ENCODE measurements at places on chromosomes 6 and 20.

GRCh38 chr6:71982389-71982788, 96.0 kb downstream of the RIMS1 start:
- DNase-seq = no peak

GRCh38 chr6:150922137-150922536, 56.6 kb downstream of the MTHFD1L start:
- no peak for DNase-seq

- DNase-seq = peak; percentile 69
Measured at GRCh38 chr6:167141667-167142432, 15.9 kb downstream of the GPR31 start.

DNA sequence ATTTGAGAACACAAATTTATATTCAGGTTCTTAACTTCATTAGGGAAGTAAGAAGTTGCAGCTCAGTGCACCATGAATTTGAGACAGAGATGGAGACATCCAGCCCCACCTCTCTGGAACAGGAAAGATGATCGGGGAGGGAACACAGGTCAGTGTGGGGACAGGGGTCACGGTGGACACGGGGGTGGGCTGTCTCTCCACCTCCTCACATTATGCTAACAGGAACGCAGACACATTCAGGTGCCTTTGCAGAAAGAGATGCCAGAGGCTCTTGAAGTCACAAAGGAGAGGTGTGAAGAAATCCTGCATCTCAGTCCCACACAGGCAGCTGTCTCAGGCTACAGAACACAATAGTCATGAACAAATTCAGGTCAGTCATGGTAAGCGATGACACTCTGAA, 3.1 kb downstream of the HLA-C start:
- DNase-seq = no peak

- no peak for DNase-seq
Measured at GRCh38 chr20:16760431-16761304, 12.5 kb downstream of the OTOR start.

DNA sequence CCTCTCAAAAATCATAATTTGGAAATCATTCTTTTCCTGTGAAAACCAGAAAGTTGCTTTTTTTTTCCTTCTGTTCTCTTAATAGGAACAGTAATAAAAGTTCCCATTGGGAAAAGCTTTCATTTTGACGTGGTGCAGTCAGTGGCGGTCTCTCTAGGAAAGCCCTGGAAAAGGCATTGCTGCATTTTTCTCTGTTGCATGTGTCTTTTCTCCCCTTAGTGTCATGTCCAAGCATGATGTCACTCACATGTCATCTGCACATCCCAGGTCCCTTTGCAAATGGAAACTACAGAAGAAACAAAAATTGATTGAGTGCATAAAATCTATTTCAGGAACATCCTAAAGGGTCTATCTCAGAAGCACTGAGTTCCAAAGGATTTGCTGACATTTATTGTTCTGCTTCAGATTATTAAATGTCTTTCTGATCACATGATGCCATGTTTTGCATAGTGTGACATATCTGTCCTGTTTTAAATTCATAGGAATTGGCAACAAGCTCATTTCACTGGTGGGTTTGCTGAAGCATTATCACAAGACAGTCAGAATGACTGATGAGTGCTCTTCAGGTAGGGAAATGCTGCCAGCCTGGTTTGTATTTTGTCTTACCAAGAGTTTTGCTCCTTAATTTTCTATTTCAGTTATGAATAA, 208.7 kb downstream of the SOX4 start:
- DNase-seq = no peak

DNA sequence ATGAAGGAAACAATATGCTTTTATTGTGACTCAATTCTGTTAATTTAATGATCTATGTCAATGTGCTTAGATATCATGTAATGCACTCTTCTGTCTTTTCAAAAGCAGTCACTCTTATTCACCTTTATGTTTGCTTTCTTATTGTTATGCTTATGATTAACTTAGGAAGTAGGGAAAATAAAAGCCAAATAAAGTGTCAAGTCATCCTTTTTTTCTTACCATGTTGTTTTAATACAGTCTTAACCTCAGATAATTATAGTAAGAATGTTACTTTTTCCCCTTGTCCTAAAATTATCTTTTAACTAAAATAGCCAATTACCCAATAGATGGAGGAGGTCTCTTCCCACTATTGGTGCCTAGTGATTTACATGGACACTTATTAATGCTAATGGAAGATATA, 72.6 kb downstream of the TFAP2B start:
- DNase-seq = no peak

DNA sequence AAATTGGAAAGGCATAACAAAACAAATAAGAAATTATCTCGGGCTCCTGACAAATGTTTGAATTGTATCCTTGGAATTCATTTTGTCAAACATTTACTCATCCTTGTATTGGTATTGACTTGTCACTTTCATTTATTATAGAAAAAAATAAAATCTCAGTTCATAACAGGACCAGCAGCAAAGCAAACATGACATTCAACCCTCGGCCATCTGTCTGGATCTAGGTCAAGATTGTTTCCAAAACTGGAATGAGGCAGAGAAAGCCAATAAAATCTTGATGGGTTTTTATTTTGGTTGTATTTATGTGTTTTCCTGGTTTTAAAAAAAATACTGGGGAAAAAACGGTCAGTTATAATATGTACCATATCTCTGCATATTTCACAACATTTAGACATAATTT, 42.9 kb upstream of the FABP7 start:
- DNase-seq = no peak

- DNase-seq = no peak
Measured at GRCh38 chr6:610882-611281, 46.0 kb downstream of the HUS1B start.

DNA sequence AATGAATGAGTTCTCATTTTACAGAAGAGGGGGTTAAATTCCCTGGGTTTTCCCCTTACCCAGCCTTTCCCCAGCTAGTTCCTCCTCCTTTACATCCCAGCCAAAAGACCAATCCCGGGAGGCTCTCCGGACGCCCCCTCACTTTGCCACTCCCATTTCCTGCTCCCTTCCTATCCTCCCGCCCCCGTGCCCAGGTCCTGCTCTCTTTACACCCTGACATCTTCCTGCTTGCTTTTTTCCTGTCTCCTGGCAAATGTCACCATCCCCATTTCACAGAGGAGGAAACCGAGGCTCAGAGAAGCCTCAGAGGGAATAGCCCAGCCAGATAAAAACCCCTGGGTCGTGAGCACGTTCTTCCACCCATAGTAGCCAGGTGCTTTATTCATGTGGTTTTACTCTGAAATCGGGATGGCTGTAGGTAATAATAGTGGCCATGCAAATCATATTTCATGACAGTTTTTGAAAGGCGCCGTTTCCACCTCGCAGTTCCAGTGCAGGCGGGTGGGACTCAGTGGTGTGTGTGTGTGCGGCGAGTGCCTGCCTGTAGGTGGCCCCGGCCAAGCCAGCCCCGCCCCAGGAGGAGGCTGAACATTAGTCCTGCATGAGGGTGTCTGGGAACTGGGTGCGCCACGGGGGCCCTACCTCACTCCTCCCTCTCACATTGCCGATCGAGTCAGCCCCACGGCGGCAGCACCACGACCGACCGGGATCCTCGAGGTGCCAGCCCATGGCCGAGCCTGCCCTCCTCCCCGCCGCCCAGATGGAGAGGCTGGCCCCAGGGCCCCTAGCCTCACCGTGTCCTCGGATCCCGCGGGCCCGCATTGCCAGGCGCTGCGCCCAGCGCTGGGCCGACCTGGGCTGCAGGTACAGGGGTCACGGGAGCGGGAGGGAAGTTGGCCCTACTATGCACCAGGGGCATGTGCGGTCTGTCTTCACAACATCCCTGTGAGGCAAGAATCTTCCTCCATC, at the start of gene ARHGAP40:
Gene ARHGAP40, plus strand, starts transcription at position 594 of the 969 bp plus-strand sequence.
- DNase-seq = no peak

GRCh38 chr6:54865091-54865631, 18.6 kb downstream of the FAM83B start:
- no peak for DNase-seq

- DNase-seq = no peak
Measured at GRCh38 chr20:51404297-51405060, 138.0 kb downstream of the NFATC2 start.

GRCh38 chr6:32047855-32048766, 9.9 kb downstream of the CYP21A2 start:
- peak; percentile 69 for DNase-seq

DNA sequence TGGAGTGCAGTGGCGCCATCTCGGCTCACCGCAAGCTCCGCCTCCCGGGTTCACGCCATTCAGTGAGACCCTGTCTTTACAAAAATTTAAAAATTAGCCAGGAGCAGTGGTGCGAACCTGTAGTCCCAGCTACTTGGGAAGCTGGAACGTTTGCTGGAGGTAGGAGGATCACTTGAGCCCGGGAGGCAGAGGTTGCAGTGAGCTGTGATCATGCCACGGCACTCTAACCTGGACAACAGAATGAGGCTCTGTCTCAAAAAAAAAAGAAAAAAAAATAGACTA, 5.7 kb upstream of the PARD6B start:
- DNase-seq = peak; percentile 29

GRCh38 chr6:80233958-80234357, 127.5 kb downstream of the BCKDHB start:
- DNase-seq = no peak

GRCh38 chr20:49603209-49603627, 35.3 kb upstream of the PTGIS start:
- DNase-seq = no peak

- peak; percentile 14 for DNase-seq
Measured at GRCh38 chr6:10555625-10556309, 34.6 kb downstream of the GCNT2 start.

DNA sequence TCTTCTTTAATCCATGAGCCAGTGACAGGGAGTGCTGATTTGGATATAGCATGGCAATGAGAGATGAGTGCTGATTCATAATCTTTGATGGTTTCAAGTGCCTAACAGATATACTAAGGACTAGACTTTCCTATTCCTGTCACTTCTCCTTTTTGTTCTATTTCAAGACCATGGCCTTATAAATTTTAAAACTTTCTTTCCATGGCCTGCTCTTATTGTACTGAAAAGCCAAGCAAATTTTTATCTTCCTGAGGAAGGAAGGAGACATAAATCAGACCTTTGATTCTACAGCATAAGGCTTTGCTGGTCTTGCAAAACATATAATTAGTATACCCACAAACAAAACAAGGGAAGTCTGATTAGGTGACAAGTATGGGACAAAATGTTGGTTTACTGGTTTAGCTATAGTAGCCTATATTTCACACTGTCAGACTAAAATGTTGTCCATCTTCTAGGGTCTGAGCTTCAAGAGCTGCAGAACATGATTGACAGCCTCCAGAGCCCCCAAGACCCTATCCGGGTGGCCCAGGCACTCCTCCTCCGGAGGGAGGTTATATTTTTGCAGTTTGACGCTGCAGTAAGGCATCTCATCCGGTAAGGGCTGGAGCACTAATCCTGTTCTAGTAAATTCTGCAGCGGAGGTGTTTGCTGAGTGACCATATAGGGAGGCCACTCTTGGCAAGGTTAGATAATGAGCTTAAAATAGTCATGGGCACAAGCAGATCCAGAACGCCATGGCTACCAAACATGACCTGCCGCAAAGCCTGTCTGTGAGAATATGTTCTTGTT, 82.3 kb downstream of the CD164 start:
- no peak for DNase-seq

- no peak for DNase-seq
Measured at GRCh38 chr6:74408844-74409243, 712.8 kb downstream of the CD109 start.

DNA sequence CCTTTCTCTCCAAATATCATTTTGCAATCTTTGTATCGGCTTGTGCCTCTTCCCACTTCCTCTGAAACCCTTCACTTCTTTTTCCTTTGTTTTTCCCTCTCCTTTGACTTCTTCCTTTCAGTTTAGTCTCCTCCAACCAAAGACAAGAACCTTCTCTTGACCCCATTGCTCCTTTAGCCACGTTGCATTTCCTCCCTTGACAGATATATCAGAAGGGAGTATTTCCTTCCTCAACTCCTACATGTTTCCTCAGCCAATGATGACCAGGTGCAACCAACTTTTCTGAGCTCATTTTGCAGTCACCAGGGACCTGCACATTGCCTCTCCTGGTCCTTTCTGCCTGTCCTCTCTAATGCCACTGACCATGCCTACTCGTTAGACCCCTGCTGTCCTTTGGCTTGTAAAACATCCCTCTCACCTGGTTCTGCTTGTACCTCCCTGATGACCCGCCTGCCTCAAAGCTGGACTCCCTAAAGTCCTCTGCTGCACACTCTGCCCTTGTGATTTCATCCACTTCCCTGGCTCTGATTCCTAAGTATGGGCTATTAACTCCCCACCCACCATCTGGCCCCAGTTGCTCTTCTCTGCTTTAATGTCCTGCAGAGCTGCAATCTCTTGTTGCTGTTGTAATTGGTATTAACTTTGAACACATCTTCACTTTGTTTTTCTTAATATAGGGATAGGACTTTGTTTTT, 27.4 kb downstream of the SLC22A16 start:
- DNase-seq = no peak

- DNase-seq = peak; percentile 49
Measured at GRCh38 chr6:149079911-149080491, 237.5 kb upstream of the TAB2 start.

GRCh38 chr6:83247471-83247870, 54.3 kb downstream of the RWDD2A start:
- no peak for DNase-seq

DNA sequence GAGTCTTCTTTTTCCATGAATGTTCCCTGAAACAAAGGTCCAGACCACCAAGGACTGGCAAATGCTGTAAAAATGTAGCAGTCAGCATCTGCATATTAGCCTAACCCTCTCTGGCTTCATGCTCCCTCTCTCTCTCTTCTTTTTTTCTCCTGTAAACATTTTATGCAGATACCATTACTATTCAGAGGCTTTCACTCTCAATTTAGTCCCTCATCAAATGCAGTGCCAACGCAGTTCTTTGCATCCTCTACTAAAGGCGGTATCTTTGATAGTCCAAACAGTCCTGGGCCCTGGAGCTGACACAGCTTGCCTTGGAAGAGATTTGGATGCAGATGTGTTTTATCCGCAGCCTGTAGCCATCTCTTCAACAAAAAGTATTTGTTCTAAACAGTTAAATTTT, 167.1 kb upstream of the MMS22L start:
- no peak for DNase-seq

GRCh38 chr20:42792052-42792451, 397.7 kb downstream of the PTPRT start:
- DNase-seq = no peak

DNA sequence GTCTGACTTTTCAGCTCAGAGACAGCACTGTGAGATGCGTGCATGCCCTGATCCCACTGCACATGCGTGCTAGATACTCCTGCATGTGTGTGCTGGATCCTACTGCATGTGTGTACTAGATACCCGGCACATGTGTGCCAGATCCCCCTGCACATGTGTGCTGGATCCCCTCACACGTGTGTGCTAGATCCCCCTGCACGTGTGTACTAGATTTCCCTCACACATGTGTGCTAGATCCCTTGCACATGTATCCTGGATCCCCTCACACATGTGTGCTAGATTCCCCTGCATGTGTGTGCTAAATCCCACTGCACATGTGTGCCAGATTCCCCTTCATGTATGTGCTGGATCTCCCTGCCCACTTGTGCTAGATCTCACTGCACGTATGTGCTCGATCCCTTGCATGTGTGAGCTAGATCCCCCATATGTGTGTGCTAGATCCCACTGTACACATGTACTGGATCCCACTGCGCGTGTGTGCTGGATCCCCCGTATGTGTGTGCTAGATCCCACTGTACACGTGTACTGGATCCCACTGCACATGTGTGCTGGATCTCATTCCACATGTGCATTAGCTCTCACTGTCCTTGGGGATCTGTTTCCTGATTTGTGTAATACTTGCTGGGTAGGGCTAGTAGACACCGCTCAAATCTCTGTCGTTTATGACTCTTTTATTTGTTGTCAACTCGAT, 214.6 kb downstream of the SMOC2 start:
- DNase-seq = no peak
